ENCODE measurements at places on chromosomes 3 and 15.
A peak's percentile ranks its signal among the peaks of the same experiment; 100 is the strongest.

- no peak for DNase-seq
Observed at GRCh38 chr15:42118650-42119445, 24.5 kb upstream of the PLA2G4D start.

- DNase-seq, result no peak
Observed at GRCh38 chr3:39809181-39809994, at the start of gene MYRIP. Gene MYRIP, plus strand, starts transcription at chr3:39809609. Its CDS starts 91,208 bp downstream, at chr3:39900817.

DNA sequence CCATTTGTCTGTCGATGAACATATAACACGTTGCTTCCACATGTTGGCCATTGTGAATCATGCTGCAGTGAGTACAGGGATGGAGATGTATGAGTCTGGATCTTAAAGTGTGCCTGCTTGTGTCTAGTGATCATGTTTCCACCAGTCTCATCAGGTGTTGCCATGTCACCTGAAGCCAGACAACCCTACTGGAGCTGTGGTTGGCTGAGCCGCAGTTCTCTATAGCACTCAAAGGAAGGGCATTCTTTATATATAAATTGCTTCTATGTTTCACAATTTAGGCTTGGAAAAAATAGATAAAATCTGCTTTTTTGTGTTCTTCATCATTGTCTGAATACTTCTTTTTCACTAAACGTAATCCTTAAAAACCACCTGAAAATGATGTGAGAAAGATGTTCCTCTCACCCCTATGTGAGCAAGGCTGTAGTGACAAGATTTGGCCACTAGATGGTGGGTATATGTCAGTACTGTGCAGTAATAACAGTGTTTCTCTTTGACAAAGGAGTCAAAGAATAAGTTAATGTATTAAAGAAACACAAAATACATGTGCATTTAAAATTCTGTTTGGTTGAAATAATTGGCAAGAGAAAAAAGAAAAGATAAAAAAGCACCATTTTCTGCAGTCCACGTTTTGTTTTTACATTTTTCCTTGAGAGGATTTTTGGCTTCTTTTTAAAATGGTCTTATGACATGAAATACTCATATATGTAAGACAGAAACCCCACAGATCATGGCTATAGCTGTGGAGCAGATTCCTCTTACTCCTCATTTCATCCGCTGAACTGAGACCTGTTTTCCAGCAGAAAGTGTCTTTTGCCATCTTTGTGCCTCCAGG is 394.5 kb upstream of the DPPA4 start:
- peak; percentile 53 for DNase-seq

- no peak for DNase-seq
Observed at GRCh38 chr15:92733934-92734521, 78.5 kb upstream of the FAM174B start.

GRCh38 chr3:83765956-83766355 is 1192.8 kb upstream of the CADM2 start:
- DNase-seq, result no peak

GRCh38 chr3:61928776-61929314 is 367.5 kb downstream of the PTPRG start:
- no peak for DNase-seq

All from NAMALWA (cell line).